ENCODE measurements at places on chromosomes 16 and 17. TPM values are rescaled to one million over a fixed set of nuclear protein-coding genes. Genes with fewer than 3 reads are reported as not detected.

Gene GPRC5B
- 0.43 TPM for total RNA-seq

Gene SULT1A4
- total RNA-seq, result 3.6 TPM

Gene CHST5
- total RNA-seq, result not detected

DNA sequence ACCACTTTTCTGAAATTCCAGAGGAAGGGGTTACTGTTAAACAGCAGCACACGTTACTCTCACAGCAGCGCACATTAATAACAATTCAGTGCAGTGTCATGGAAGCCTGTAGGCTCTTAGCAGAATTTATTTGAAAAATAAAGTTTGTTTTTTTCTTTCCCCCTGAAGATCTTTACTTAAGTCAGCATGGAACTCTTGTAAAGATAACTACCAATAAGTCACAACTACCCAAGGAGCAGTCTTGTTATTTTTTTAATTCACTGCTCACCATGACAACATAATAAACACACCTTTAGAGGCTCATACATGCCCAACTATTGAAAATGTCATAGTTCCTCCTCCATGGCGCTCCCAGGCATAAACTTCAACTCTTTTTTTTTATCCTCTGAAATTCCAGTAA lies 31.8 kb upstream of the PSMD7 start:
- DNase-seq, result no peak

- DNase-seq, result no peak
These were observed 894 bp downstream of the RNF227 start for GRCh38 chr17:7915179-7915610.

GRCh38 chr16:76784530-76784929 lies 406.5 kb upstream of the MON1B start:
- DNase-seq, result no peak

DNA sequence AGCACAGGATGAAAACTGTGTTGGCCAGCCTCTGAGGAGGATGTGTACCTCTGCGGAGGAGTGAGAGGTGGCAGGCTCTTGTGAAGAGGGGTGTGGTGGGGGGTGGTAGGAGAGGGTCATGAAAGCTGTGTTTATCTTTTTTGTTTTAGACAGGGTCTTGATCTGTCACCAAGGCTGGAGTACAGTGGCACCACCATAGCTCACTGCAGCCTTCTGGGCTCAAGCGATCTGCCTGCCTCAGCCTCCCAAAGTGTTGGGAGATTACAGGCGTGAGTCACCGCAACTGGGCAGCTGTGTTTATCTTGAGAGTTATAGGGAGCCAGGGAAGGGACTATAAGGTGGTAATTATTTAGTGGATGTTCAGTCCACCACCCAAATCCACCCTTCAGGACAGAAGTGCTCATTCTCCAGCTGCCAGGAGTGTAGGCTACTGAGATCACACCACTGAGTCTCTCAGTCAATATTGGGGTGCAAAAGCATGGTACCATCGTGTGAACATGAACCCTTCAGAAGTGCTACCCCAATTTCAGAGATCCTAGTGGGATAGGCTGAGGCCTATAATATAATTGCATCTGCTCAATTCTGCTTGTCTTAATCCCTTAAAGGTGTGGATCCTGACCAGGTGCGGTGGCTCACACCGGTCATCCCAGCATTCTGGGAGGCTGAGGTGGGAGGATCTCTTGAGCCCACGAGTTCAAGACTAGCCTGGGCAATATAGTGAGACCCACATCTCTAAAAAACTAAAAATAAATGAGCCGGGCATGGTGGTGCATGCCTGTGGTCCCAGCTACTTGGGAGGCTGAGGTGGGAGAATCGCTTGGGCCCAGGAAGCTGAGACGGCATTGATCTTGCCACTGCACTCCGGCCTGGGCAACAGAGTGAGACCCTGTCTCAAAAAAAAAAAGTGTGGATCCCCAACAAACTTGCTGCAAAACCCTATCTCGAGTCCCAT lies 788 bp upstream of the EXOC3L1 start:
- no peak for DNase-seq

- no peak for DNase-seq
These were observed 19.8 kb upstream of the ADGRG1 start for GRCh38 chr16:57608462-57609113.

- DNase-seq, result no peak
These were observed 262.6 kb upstream of the CDH11 start for GRCh38 chr16:65384441-65384840.

All from CD8-positive, alpha-beta T cell (primary cell).